ENCODE measurements at places on chromosomes 2 and 18.

GRCh38 chr2:67516899-67517530, 119.9 kb downstream of the ETAA1 start:
- no peak for DNase-seq

DNA sequence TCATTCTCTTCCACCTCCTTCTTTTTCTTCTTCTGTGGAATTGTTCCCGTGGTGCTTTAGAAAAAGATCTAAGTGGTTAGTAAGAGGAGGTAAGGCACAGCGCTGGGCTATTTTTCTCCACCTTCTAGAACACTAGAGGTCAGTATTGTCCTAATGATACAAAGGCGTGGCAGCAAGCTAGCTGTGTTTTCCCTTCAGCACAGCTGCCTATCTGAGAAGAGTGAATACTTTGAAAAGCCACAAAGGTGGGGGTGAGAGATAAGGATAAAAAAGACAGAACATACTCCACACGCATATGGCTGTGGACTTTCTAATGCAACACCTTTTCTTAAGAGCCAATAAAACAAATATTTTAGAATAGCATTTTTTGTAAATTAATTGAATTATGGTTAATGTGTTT, 2.1 kb downstream of the CNTNAP5 start:
- no peak for DNase-seq

GRCh38 chr2:165572151-165572550, 102.7 kb downstream of the CSRNP3 start:
- DNase-seq = no peak

- DNase-seq = no peak
Measured at GRCh38 chr2:20397811-20398447, 47.3 kb upstream of the PUM2 start.

- no peak for DNase-seq
Measured at GRCh38 chr2:95274291-95275150, at the start of gene PROM2. TSS of gene PROM2 (plus strand) at chr2:95274449. CDS start at chr2:95274586, 137 bp downstream.

DNA sequence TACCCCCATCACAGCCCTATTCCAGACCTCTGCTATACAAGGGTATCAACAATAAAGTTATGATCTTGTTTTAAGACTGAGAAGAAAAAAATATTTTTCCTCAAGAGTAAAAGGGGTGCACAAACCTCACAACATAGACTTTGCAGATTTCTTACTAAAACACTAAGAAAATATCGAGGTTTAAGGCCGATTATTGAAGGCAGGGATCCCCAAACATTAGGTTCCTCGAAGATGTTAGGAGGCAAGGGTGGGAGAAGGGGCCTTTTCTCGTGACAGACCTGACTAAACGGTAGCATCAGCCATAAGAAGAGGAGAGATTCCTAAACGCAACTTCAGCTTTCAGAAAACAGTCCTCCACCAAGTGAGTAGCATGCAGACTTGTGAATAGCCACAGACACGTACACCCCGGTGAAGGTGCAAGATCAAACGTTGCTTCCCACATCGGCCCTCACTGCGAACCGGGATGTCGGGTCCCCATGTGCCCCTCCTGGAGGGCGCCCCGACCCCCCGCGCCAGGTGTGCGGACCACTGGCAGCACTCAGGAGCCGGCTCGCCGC, 678 bp downstream of the PIAS2 start:
- DNase-seq = peak; percentile 36

- no peak for DNase-seq
Measured at GRCh38 chr2:75294362-75294761, 95.0 kb upstream of the TACR1 start.

DNA sequence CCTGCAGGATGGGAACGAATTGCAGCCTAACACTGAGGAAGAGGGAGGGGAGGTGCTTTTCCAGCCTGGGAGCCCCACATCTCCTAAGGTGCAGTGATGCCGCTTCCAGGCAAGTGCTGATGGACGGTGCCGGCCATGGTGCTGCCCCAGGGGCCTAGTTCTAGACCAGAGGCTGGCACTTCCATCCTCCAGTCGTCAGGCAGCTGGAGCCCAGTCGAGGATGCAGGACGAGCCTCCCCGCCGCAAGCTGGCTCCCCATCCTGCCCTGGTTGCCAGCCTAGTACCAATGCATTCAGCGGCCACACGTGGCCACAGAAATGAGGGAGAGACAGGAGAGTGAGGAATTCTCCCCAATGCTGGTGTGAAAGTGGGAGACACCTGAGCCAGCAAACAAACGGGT, 413.5 kb downstream of the ZNF516 start:
- no peak for DNase-seq

- DNase-seq = no peak
Measured at GRCh38 chr2:126649101-126649500, 6.9 kb upstream of the GYPC start.

DNA sequence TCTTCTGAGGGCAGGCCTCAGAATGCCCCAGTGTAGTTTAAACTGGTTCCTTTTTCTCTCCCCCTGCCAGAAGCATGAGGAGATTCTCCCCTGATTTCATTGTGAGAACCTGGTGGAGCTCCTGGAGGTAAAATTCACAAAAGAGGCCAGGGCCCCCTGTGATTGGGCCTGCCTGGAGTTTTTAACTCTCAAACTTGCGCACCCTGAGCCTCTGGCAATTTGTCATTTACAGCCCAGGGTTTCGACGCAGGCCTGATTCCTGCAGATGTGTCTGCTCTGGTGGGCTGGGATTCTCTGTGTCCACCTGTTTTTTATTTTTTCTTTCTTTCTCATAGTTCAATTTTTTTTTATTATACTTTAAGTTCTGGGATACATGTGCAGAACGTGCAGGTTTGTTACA, 157.9 kb downstream of the ASB1 start:
- DNase-seq = no peak

- DNase-seq = no peak
Measured at GRCh38 chr2:232920760-232921159, 50.7 kb downstream of the SNORC start.

- DNase-seq = no peak
Measured at GRCh38 chr2:9760902-9761228, 82.4 kb upstream of the TAF1B start.
